Airway epithelial cell (primary cell): ENCODE measurements at places on chromosomes 16 and 17. TPM values are rescaled to one million over a fixed set of nuclear protein-coding genes. Genes with fewer than 3 reads are reported as not detected.

Gene ABCC12
- total RNA-seq: not detected in 2 replicates

Gene STX1B
- total RNA-seq: 0.05 and 1.1 TPM in 2 replicates

Gene DOC2A
- 0.71 TPM in 1 of 2 replicates, not detected in the other for total RNA-seq

Gene FZD2
- 3.3 and 4.6 TPM in 2 replicates for total RNA-seq

Gene SPAG9
- 32.2 and 33.6 TPM in 2 replicates for total RNA-seq

Gene NPTX1
- total RNA-seq: not detected in 2 replicates

Gene AIPL1
- not detected in 2 replicates for total RNA-seq

Gene UBE2O
- 14.8 and 19.9 TPM in 2 replicates for total RNA-seq

Gene ERN2
- 0.28 and 0.49 TPM in 2 replicates for total RNA-seq

Gene ZNF688
- total RNA-seq: 8.7 and 11.8 TPM in 2 replicates

Gene GP1BA
- not detected in 2 replicates for total RNA-seq

Gene KCNH4
- total RNA-seq: not detected in 2 replicates

Gene ABCC11
- total RNA-seq: 0.19 and 0.21 TPM in 2 replicates

Gene TMEM100
- not detected in 2 replicates for total RNA-seq

Gene USP43
- total RNA-seq: 8.7 and 10.0 TPM in 2 replicates
